Stromal cell of bone marrow (primary cell): ENCODE measurements at places on chromosomes 1 and 21.

DNA sequence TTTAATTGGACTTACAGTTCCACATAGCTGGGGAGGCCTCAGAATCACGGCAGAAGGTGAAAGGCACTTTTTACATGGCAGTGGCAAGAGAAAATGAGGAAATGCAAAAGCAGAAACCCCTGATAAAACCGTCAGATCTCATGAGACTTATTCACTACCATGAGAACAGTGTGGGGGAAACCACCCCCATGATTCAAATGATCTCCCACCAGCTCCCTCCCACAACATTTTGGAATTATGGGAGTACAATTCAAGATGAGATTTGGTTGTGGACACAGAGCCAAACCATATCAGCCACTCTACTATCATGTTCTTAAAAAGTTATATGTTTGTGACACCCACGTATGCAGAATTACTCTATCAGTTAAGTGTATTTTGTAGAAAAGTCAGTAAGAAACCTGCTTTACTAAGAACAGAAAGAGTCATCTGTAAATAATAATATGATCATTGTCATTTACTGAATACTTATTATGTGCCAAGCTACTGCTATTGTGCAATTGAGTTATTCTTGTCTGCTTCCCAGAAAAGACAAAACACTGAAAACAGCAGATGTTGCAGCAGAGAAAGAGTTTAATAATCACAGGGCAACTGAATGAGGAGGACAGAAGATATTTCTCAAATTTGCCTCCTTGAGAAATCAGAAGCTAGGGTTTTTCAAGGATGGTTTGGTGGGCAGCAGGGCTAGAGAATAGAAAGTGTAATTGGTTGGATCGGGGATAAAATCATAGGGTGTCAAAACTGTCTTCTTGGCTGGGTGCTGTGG, 207.7 kb upstream of the FGGY start:
- DNase-seq, result no peak

- no peak for DNase-seq
Observed at GRCh38 chr1:116119876-116120275, 8.7 kb downstream of the MAB21L3 start.

GRCh38 chr1:9615316-9616063, 26.8 kb downstream of the TMEM201 start:
- peak; percentile 15 for DNase-seq

DNA sequence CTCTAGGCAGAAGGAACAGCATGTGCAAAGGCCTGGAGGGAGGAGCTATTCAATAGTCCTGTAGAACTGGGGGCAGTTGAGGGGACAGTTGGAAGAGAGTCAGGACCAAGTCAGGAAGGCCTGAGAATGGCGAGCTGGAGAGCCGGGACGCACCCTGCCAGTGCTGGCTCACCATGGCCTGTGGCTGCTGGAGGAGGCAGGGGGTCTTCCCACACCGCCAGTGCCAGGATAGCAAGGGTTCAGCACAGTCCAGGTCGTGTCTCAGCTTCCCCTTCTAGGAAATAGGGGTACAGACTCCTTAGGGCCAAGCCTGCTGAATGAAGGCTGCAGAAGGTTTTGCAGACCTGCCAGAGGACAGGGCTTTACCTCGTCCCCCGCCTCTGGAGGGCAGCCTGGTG, 7.3 kb downstream of the PODN start:
- no peak for DNase-seq

GRCh38 chr1:79517470-79518224, 511.1 kb upstream of the ADGRL4 start:
- DNase-seq, result no peak

DNA sequence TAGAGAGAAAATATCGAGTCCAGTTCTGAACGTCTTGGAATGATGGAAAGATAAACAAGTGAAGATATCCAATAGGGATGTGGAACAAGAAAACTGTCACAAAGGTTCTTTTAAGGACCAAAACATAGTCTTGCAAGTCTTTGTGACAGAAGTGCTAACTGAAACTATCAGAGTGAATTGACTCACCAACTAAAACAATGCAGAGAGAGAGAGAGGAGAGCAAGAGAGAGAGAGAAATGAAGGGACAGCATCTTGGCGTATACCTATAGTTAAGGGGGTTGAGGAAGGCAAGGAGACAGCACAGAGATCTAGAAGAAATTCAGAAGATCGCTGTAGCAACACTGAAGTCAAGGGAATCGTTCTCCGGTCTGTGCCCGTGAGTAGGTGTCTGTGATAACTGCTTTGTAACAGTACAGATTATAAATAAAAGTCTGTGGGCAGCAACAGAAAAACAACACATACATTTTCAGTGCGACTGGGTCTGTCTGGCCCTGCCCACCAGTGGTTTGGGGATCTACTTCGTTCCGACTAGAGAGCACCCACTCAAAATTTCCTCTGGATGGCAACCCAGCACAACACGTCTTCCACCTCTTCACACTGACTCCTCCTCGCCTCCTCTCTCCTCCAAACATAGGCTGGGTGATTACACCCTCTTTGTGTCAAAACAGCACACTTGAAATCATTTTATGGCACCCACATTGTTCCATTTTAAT, 4.8 kb upstream of the COA6 start:
- DNase-seq, result no peak

GRCh38 chr1:198359024-198359653, 181.3 kb downstream of the ATP6V1G3 start:
- DNase-seq, result peak; percentile 4

DNA sequence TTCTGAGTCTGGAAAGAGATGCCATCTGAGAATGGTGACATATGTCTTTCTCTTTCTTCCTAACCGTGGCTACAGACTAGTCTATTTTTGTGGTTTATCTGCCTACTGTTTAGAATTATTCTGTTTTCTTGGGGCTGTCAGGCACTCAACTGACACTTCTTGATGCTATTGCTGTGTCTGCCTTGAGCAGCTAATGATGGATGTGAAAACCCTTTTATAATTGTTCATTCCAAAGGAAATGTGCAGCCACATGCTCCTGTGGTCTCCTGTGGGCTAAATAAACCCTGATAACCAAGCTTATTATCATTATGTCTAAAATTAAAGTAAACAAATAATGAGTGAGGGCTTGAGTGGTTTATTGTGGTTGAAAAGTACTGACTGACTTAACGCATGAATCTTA, 52.7 kb upstream of the CXADR start:
- DNase-seq, result no peak

DNA sequence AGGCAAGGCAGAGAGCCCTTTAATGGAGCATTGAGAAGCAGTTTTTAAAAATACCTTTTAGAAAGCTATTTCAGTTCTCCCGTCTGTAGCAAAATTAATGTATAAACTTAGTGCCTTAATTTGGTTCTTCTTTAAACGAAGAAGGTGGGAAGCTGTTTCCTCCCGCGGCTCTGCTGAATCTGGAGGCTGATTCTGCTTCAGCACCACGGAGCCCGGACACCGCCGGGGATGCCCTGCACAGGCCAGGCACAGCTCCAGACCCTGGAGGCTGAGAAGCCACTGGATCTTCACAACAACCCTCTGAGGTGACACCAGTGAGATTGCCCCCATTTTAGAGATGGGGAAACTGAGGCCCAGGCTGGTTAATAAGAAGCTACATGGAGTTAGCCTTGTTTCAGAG, 175.8 kb upstream of the VAMP3 start:
- DNase-seq, result no peak
